Osteoblast (primary cell): ENCODE measurements at places on chromosomes 7 and 10.

DNA sequence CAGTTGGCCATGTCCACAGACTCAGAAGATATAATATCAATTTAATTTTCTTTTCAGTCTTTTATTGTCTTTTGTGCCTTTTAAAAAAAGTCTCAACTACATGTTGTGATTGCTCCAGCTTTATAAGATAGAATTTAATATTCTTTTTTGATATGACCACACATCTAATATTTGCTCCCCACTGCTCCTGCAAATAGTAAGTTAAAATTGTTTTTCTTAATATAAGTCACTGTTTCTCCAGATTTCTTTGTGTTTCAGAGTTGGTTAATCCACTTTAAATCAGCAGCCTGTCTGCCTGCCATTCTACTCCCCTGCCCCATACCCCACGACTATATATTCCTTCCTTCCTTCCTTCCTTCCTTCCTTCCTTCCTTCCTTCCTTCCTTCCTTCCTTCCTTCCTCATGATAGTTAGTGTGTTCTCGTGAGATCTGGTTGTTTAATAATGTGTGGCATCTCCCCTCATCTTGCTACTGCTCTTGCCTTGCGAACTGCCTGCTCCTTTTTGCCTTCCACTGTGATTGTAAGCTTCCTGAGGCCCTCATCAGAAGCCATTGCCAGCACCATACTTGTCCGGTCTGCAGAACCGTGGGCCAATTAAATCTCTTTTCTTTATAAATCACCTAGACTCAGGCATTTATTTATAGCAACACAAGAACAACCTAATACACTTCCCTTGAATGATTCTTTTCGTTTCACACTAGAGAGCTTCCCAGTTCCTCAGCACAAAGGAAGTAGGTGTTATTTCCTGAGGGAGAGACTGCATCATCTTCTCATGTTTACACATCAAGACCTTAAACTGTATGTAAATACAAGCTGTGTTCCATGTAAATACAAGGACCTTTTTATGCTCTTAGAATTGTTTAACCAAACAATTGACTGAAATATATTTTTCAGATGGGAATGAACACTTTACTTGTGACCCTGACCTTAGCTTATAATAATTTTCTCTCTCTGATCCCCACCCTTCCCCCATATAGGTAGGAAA lies 24.5 kb downstream of the TAS2R16 start:
- DNase-seq: no peak

DNA sequence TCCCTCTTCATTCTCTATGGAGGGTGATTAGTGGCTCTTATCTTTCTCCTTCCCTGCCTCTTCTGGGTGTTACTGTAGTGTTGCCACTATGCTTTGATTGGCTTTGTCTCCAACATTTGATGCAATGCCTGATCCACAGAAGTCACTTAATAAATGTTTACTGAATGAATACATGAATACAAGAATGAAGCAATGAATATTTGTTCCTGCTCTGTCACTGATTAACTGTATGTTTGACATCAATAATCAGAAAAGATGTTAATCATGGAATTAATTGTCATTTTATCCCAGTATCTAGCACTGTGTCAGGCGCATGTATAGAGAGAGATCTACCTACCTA lies 4.3 kb downstream of the ANK3 start:
- DNase-seq: no peak

DNA sequence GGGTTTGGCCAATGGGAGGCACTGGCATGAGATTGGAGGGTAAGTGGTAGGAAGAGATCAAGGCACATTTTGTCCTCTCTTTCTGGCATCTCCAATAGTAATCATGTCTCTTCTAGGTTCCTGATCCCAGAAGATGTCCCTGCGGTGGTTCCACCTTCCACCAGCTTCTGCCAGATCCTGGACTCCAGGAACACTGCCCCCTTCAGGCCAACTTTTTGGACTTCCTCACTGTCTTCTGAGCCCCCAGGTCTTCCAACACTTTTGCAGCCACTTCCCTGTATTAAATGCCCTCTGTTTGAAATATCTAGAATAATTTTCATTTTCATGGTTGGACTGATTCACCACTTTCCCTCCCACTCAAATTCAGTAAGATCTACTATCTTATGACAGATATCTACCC lies 60.9 kb downstream of the BAMBI start:
- no peak for DNase-seq

DNA sequence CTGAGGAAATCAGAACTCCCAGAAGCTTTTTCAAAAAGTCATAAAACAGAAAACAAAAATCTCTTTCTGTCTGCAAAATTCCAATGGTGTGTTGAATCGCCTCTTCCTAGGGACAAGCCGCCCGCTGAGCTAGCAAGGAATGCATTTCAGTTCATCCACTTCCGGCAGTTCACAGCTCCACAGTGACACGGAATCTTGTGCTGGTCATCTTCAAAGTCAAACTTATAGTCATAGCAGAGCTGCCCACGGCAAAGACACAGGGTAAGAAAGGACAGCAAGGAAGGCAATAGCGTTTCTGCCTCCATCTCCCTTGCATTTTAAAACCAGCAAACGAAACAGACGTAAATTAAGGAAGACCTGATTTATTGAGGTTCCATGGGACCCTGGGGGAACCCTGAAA lies 111.2 kb downstream of the GALNT11 start:
- DNase-seq: peak; percentile 88

DNA sequence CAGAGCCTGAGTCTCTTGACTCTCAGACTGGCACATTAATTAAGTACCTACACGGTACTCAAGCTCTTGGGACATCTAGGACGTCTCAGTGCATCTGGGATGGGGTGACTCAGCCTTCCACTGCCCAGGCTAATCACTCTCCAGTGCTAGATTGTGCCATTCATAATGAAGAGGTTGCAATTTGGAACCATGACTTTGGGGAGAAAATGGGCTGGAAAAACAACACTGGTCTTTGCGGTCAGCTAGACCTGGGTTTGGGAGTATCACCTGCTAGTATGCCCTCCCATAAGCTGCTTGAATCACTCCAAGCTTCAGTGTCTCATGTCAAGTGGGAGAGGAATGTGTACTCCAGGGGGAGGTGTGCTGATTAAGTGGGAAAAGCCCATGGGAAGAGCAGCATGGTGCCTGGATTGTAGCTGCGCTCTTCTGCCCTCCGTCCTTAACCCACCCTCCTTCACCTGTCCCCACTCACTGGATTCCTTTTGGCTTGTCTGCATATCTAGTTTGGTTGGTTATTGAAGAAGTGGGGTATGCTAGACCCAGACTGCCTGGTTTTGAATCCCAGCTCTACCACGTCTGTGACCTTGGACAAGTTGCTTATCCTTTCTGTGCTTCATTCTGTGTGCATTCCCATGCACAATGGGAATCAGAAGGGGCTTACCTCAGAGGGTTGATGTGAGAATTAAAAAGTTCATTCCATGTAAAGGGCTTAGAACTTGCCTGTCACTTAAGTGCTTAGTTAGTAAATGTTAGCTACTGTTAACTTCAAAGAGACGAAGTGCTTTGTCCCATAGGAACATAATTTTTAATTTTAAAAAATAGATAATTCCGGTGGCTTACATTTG lies 3.8 kb downstream of the NFE2L3 start:
- DNase-seq: peak; percentile 69
